Activated CD4-positive, alpha-beta T cell treated with anti-CD3 and anti-CD28 coated beads, Interleukin-2, amount 50 U/mL, for 24 hours (primary cell): ENCODE measurements at places on chromosomes 12 and 14.

DNA sequence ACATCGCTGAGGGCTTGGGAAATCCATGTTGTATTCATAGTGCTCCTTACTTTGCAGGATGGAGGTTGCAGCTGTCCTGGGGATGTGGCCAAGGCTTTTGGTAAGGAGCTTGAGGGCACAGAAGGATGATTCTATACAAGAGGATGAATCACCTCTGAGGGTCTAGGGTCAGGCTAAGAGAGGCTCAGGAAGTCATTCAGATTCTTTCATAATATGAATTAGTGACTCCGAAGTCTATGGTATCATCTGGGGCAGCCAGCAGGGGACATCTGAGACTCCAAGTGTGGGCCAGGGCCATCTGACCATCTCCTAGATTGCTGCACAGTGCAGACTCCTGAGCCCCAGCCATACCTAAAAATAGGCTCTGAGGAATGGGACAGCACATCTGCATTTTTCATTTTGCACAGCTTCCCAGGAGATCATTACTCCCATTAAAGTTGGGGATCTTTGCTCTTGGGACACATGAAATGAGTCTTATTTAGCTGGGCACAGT, 4.8 kb downstream of the GMPR2 start:
- DNase-seq: no peak

DNA sequence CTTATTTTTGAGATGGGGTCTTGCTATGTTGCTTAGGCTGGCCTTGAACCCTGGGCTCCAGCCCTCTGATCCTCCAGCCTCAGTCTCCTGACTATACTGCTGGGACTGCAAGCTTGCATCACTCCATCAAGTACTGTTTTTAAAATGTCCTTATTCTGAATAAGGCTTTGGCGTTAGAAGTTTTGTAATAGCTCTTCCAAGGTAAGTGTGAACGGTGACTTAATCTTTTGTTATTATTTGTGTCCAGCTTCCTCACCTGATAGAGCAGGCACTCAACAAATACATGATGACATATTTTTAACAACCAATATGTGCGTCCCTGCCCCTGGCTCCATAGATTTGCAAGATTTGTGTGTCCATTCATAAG, 1.4 kb downstream of the C1RL start:
- DNase-seq: no peak

DNA sequence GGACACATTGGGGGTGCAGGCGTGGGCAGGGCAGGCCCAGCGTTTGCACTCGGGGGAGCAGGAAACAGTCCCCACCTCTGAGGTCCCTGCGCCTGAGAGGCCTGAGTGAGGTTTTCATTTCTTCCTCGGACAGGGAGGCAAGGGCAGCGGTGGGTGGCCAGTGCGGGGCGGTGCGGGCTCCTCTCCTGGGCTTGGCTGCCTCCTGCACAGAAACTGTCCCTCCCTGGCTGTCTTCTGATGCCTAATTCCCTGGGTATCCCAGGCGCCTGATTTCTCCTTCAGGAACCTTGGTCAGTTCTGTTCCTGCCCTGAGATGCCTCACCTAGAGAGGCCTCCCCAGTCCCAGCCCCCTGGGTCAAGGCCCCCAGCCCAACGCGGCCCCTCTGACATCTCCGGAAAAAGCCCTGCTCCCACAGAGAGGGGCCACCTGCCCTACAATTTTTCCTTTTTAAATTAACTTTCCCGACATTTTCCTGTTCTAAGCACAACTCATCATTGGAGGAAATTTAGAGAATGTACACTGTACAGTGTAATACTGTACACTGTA, 260.3 kb downstream of the ADGRD1 start:
- DNase-seq: no peak

GRCh38 chr12:116718655-116719454, 19.0 kb downstream of the SPRING1 start:
- no peak for DNase-seq

- DNase-seq: no peak
Measured at GRCh38 chr12:66131067-66131688, 628 bp upstream of the LLPH start.

GRCh38 chr12:32706335-32707024, 27.4 kb downstream of the DNM1L start:
- no peak for DNase-seq

DNA sequence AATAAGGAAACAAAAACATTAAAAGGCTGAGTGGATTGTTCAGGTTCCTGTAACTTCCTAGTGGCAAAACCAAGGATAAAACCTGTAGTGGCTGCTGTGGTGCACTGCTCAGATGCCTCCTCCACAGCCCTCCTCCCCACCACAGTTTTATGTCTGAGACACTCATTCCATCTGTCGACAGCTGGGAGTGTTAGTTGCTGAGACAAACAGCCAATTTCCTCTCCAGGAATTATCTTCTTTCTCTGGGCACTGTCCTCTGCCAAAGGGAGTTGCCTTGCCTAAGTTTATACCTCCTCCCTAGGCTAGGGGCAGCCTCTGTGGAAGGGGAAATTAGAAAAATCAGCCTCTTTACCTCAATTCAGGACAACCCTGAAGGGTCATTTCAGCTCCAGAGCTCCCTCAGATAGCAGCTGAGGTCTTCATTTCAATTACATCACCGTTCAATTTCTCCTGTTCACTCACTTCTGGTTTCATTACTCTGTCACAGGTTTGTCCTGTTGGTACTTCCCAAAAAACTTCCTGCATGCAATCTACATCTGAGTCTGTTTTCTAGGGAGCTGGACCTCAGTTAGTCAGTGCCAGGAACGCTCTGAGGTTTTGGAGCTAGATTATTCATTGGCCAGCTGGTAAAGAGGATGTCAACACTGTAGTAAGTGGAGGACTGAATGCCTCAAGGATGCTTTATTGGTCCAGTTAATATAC, 74.9 kb upstream of the ATP2B1 start:
- DNase-seq: no peak

- DNase-seq: no peak
Measured at GRCh38 chr12:115010324-115010995, 326.5 kb upstream of the TBX3 start.

DNA sequence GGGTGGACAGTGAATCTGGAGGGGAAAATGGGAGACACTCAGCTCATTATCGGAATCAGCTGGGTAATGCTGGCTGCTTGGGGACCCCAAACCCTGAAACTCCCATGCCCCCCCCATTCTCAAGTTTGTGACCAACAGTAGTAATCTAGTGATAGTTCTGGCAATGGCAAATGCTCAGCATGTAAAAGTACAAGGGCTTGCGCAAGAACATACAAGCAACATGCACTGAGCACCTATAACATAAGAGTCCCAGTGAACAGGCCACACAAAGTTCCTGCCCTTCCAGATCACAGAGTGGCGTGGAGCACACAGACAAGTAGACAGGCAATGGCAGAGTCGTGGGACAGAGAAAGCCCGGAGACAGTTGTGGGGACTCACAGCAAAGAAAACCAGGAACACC, 407.9 kb downstream of the MED13L start:
- DNase-seq: no peak

DNA sequence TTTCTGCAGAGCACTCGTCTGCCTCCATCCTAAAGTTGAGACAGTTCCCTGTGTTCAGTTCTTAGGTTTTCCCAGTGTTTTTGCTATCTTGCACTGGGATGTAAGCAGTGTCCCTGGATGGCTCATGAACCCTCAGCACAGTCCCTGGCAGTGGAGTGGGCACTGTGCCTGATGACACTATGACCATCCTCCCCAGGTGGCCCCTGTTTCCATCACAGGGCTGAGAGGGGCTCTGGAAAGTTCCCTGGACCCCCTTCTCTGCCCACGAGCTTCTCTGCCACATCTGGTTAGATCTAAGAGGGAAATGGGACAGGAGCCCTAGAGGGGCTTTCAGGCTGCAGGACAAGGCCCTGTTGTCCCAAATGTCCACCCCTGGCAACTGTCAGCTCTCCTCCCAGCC, 249.8 kb upstream of the SFSWAP start:
- DNase-seq: no peak

- DNase-seq: no peak
Measured at GRCh38 chr12:61043838-61044237, 1216.4 kb upstream of the USP15 start.

DNA sequence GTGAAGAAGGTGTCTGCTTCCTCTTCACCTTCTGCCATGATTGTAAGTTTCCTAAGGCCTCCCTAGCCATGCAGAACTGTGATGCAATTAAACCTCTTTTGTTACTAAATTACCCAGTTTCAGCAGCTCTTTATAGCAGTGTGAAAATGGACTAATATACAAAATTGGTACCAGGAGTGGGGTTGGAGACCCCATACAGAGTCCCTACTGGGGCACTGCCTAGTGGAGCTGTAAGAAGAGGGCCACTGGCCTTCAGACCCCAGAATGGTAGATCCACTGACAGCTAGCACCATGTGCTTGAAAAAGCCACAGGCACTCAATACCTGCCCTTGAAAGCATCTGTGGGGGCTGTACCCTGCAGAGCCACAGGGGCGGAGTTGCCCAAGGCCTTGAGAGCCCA, 44.8 kb upstream of the CRADD start:
- no peak for DNase-seq

GRCh38 chr12:112796067-112796466, 4.5 kb downstream of the RPH3A start:
- no peak for DNase-seq

GRCh38 chr14:75499084-75499875, 23.0 kb upstream of the BATF start:
- no peak for DNase-seq

DNA sequence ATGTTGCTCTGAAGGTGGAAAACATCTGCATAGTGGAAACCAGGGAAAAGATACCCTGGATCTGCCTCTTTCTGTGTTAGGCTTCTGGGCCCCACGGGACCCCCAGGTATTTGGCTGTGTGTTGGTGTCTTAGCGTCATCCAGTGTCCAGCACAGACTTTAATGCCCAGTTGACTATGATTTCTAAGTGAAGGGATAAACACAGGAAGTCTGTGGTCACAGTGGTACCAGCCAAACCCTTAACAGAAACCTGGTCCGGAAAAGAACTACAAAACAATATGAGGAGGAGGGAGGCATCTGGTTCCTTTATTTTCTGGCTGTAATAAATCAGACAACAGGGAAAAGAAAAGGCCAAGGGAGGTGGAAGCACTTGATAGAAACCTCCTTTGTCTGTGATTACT, 56.4 kb downstream of the CMKLR1 start:
- DNase-seq: no peak

DNA sequence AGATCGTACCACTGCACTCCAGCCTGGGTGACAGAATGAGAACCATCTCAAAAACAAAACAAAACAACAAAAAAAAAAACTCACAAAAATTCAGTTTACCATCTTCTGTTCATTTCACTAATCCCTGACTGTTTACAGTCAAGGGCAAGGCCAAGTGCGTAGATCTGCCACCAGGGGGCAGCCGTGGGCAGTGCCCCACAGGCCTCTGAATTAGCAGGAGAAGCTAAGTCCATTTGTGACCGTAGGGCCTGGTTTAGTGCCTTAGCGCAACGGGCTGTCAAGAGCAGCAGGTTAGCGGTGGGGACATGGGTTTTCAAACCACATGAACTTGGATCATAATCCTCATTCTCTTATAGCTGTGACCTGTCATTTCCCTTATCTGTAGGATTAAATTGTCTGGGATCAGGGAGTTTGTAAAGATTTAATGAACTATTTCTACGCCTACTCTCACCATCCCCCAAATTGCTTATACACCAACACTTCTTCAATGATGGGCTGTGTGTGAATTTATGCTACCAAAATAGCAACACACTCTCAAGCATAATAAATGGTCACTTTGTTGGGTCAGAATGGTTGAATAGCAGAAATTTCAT, 49.0 kb downstream of the KCTD10 start:
- peak; percentile 53 for DNase-seq

GRCh38 chr14:62168564-62169155, 406.4 kb downstream of the SNAPC1 start:
- DNase-seq: no peak

- no peak for DNase-seq
Measured at GRCh38 chr12:46664761-46665287, 161.0 kb downstream of the SLC38A4 start.

DNA sequence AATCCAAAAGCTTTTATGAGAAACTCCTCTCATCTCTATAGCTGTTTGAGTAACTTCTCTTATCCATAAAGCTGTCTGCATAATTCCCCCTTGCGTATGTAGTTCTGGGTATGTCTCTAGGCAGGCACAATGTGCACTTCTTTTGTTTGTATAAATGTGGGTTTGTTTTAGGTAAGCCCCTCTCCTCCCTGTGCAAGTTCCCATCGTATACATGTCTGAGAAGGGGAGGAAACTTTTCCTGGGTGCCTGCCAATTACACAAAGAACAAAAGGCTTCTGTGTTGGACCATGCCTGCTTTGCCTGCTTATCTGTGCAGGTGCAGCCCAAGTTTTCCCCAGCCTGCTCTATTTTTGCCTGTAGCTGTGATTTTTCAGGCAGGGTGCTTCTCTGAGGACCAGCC, 96.7 kb downstream of the CCER1 start:
- DNase-seq: no peak

GRCh38 chr12:109822416-109822815, 10.8 kb downstream of the TRPV4 start:
- DNase-seq: no peak

- no peak for DNase-seq
Measured at GRCh38 chr12:100268835-100269564, 2.0 kb downstream of the SCYL2 start.

DNA sequence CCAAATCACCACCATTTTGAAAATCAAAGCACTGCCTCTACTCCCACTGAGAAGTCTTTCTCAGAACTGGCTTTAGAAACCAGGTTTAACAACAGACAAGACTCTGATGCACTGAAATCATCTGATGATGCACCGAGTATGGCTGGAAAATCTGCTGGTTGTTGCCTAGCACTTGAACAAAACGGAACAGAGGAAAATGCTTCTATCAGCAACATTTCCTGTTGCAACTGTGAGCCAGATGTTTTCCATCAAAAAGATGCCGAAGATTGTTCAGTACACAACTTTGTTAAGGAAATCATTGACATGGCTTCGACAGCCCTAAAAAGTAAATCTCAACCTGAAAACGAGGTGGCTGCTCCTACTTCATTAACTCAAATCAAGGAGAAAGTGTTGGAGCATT, 115.0 kb upstream of the NPAS3 start:
- no peak for DNase-seq

DNA sequence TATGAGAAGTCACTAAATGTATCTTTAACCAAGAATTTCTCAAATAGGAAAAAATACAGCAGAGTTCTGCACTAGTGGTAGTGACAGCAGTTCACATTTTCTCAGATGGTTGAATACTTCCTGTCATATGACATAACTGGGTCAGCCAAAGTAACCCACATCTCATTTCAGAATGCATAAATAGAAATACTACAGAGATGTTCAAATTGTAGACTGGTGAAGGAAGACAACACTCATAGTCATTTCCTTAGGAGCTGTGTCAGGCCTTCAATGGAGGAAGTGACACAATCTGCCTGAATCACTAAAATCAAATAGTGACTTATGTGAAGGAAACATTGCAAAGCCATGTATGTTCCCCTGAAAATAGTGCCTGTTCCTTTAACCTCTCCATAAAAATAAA, 32.4 kb downstream of the FERMT2 start:
- peak; percentile 11 for DNase-seq

GRCh38 chr14:50756300-50756699, 74.7 kb downstream of the NIN start:
- no peak for DNase-seq

DNA sequence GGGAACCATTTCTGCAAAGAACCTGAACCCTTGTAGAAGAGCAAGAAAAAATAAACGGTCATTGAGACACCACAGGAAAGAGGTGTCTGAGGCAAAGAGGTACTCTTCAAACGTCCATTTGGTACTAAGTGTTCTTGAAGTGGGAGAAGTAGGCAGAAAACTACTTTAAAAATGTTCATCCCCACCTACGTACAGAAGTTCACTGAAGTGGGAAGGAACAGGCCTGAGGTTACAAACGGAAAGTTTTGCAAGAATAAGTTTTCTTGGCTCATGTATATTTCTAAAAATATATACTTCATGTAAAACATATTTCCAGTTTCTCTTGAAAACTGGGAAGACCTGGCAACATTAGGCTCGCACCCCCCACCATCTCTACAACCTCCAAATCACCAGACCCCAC, 61.2 kb downstream of the STXBP6 start:
- no peak for DNase-seq
